AG10803 (cell line): ENCODE measurements at places on chromosomes 1 and 21.

DNA sequence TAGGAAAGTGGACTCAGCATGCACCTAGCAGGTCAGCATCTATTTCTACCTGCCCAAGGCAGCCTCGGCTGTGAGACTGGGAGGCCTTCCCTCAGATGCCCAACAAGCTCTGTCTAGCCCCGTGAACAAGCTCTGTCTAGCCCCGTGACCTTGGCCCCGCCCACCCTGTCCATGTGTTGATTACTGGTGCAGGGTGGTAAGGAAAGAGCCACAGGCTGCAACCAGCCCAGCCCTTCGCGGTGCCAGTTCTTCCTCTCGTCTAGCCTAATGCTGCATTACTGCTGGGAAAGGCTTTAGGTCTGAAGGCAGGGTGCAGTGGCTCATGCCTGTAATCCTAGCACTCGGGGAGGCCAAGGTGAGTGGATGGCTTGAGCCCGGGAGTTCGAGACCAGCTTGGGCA lies 2.2 kb downstream of the GPR153 start:
- DNase-seq, result no peak

DNA sequence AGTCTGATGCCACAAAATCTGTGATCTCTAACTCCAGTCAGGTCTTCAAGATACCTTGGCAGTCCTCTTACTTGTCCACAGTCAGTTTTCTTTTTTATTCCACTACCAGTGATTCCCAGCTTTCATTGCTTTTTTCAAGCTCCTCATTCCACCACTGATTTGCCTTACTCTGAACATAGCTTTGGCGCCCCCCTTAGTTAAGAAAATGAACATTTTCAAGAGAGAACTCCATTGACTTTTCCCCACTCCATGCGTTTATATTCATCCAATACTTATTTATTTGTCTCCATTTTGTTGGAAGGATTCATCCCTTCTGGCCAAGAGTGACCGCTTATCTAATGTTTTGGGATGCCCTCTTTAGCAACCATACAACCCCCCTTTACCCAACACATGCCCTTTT lies 33.9 kb upstream of the IPO9 start:
- peak; percentile 48 for DNase-seq

- DNase-seq, result no peak
Measured at GRCh38 chr1:117270679-117271078, 60.0 kb upstream of the VTCN1 start.

- DNase-seq, result no peak
Measured at GRCh38 chr21:14707511-14708020, 161.5 kb upstream of the SAMSN1 start.

DNA sequence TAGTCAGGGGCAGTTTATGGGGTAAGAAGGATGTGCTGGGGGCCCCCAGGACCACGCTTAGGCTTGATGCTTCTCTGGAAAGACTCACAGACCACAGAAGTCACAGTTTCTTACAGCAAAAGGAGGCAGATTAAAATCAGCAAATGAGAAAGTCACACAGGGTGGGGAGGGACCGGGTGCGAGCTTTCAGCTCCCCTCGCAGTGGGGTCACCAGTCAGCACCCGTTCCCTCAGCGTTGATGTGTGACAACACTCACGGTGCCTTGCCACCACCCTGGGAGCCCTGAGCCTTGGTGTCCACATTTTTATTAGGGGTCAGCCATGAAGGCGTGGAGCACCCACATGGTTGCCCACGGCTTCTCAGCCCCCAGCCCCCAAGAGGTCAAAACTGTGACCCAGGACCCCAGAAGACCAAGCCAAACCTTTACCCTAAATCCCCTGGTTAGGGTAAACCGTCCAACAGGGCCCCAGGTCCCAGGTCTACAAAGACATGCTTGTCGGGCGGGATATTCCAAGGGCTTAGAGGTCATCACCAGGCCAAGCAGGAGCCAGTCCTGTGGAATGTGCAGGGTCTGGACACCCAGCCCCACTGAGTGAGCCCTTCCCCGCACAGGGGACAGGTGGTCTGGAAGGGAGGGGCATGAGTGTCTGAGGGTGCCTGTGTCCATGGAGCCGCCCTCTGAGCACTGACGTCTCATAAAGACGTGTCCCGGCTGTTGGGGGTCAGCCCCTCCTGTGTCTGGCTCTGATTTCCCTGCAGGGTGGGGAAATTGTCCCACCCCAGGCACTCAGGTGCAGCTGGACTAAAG lies 64.5 kb upstream of the ABCG1 start:
- DNase-seq, result no peak

DNA sequence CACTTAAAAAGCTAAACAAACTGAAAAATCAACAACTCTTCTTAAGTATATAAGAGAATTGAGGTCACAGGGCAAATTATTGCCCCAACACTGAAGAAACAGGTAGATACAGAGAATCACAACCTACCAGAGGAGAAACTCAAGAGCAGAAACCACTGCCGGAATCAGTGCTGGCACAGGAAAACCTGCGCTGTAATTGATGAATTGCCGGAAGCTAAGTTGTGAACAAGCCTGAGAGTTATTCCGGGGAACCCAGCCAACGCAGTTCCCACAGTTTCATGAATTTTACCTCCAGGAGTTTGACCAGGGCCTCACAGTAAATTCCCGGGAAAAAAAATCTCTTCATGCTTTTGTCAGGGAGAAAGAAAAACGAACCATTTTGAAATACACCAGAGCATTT lies 657.1 kb upstream of the BRINP3 start:
- no peak for DNase-seq

DNA sequence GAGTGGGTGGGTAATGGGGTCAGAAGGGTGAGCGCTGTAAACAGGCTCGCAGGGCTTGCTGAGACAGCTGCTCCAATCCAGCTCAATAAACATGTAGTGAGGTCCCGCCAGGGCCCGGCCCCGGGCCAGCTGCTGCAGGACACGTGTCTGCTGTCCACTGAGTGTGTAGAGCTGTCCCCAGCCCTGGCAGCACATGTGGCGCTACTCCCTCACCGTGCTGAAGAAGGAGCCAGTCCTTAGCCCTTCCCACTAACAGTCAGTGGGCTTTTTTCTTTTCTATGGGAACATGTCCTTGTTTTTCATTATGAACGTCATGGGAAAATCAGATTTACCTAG lies 78.9 kb upstream of the C1orf174 start:
- DNase-seq, result no peak

- no peak for DNase-seq
Measured at GRCh38 chr1:108100148-108100547, 100.0 kb downstream of the SLC25A24 start.
